Right renal cortex interstitium (tissue), 3 donors: ENCODE measurements at places on chromosomes 3 and 15.

DNA sequence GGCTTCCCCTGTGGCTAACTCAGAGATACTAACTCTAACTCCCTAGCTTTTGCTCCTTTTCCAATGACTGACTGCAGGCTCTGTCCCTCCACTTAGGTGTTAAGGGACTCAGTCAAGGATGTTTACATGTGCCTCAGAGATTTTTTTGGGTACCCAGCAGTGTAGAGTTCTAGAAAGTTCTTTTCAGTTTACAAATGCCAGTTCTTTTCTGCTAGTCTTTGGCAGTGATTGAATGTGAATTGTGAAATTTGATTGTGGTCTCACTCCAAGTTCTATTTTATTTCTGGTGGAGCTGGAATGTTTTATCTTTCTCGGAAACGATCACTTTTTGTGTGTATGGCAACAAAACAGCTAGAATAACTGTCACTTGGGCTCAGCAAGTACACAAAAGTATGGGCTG is 60.6 kb downstream of the IL1RAP start:
- DNase-seq = no peak

- no peak for DNase-seq
Observed at GRCh38 chr3:150544041-150544440, 2.3 kb downstream of the SERP1 start.

GRCh38 chr3:195032106-195032759 is 238.7 kb downstream of the XXYLT1 start:
- no peak for DNase-seq

DNA sequence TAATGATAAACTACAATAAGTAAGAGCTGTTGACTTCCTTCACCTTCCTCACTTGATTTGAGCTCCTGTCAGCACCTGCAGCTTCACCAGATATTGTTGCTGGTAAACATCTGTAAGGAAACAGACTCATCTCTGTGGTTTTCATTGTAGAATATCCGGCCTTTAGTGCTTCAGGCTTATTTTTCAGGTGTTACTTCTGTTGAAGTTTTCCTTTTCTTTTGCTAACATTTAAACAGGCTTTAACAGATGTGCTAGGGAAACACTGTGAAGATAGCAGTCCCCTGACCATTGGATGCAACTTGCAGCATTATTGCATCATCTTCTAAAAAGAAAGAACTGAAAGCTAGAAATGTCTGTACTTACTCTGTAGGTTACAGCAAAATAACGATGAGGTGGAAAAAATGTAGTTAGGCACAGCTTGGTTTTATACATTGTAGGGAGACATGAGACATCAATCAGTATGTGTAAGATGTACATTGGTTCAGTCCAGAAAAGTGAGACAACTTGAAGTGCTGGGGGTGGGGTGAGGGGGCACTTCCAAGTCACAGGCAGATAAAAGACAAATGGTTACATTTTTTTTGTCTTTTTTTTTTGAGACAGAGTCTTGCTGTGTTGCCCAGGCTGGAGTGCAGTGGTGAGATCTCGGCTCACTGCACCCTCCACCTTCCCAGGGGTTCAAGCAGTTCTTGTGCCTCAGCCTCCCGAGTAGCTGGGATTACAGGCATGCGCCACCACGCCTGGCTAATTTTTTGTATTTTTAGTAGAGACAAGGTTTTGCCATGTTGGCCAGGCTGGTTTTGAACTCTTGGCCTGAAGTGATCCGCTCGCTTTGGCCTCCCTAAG is 10.2 kb downstream of the EDEM1 start:
- DNase-seq = no peak

DNA sequence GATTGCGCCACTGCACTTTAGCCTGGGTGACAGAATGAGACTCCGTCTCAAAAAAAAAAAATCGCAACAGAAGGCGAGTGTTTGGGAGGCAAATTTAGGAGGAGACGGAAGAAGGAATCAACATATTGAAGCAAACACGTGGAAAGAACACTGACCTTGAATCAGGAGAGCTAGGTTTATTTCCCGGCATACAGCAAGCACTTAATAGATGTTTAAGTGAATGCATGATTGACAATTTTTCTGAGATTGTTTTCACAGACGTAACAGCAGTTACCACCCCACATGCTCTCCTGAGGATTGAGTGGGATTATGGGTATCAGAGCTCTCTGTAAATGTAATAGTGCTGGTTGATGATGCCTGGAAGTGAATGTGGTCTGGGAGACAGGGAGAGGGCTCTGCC is 5.6 kb upstream of the RPP25 start:
- no peak for DNase-seq

DNA sequence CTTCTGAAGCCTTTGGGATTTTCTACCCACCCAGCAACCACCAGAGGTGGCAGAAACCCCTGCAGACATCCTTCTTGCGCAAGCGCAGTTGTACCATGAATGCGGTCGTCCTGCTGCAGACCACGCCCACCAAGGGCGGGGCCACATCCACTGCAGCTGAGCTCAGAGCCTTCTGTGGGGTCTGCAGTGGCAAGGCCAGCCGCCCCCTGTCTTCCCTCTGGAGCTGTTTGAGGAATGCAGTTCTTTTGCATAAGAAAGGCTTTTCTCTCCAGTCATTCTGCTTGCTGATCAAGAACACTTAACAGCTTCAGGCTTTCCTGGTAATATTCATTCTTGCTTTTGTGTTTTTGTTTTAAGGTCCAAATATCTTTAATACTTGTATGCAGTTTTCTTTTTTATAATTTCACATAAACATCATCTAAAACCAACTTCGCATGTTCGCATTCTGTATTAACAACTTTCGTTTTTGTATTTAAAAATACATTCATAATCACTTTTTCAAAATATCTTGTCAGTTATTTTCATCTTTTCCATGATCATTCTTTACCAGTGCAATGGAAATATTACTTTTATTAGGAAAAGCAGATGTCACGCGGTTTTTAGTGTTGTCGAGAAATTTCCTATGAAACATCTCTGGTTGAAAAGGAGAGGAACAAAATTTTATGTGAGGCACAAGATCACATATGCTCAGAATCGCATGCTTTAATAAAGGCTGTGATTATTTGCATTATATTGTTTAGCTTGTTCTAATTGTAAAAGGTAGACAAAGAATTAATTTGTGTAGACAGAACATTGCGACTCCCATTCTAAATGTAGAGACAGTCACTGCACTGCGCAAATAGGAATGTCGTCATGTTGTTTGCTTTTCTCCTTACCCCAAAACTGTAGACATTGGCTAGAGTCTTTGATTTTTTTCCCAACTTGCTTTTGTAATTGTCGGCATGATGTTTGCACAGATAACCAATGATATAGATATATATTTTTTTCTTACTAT is 98.1 kb upstream of the SNRPN start:
- no peak for DNase-seq

GRCh38 chr15:57563416-57563815 is 28.3 kb upstream of the MYZAP start:
- DNase-seq = no peak

DNA sequence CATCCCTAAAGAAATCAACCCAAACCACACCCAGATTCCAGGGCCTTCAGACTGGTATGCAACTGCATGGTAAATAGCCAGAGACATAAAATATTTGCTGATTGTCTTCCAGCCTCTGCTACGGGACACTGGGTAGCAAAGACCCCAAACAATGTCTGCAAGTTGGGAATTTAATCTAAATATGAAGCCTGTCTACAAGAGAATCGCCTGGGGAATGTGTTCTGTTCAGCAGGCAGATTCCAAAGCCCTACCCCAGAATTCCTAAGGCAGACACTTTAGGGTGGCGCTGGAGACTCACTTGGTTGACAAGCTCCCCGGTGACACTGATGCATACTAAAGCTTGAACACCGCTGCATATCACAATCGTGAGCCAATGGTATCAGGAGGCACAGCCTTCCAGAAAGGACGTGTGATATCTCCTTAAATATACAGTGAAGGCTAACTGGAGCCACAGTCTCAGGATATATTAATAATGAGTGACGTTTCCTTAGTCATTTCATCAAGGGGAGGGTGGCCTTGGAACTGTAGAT is 684.1 kb downstream of the NTRK3 start:
- no peak for DNase-seq

DNA sequence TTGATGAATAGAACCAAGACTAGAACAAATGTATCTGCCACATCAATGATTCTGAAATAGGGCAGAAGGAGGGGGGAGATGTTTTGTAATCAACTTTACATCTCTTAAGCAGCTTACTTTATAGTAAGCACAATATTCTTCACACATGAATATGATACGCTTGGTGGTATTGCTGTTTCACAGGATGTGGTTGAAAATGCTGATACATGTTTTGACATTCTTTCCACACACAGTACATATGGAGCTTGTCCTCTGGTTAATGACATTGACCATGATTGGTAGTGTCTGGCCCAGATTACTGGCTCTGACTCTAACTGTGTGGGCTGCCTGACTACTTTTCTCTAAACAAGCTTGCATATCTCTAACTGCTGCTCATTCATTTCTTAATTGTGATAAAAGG is 168.9 kb downstream of the KLHL25 start:
- DNase-seq = no peak
